Motor neuron (in vitro differentiated cells): ENCODE measurements at places on chromosomes 1 and 21. TPM values are rescaled to one million over a fixed set of nuclear protein-coding genes. Genes with fewer than 3 reads are reported as not detected.
A peak's percentile ranks its signal among the peaks of the same experiment; 100 is the strongest.

DNA sequence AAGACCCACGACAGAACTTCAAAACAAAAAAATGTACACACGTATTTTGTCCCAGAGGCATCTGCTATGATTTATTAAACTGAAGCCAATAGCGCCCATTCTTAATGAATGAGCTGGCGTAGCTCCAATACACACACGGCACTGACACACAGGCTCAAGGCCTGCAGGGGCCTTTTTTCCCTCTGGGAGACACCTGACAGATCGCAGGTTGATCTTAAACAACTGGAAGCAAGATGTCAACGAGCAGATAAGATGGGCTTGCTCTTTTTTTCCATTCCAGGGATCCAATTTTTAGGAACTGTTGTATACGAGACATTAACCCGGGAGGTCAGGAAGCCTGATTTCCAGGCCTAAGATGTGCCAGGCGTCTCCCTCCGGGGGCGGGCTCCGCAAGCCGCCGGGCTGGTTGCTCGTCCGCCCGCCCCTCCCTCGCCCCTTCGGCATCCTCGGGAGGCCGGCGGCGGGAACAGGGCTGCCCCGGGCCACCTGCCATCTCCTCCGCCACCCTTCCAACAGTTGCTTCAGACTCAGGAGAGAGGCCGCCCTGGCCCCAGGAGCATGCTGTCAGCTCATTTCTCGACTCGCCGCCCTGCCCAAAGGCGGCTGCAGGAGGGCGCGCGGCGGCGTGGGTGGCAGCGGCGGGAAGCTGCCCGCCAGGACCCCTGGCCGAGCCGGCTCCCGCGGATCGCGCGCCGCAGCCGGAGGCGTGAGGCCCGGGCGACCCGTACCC lies 735 bp downstream of the TTC13 start:
- ATAC-seq: peak; percentile 22

DNA sequence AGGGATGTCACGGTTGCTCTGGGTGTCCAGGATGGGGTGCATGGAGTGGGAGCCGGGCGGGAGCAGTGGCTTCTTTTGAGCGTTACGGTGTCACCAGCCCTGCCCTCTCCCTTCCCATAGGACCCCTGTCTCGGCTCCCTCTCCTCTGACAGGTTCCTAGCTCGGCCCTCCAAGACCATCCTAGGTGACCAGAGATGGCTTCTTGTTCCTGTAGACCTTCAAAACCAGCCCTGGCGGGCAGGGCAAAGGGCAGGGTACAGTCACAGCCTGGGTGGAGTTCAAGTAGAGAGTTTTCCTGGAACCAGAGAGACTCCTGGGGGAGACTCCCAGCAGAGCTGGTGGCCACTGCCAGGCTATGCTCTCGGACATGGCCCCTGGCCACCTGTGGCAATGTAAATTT lies 345.6 kb upstream of the AJAP1 start:
- no peak for ATAC-seq

Gene UBE2J2
- 42.6 and 46.4 TPM in 2 replicates for total RNA-seq

- no peak for ATAC-seq
Observed at GRCh38 chr1:36763771-36764170, 270.5 kb downstream of the GRIK3 start.

Gene MTARC2
- not detected in 2 replicates for total RNA-seq

Gene TRIM46
- 0.20 and 0.54 TPM in 2 replicates for total RNA-seq

Gene FMO5
- 3.7 TPM in 2 replicates for total RNA-seq

Gene MYOG
- 0.17 TPM in 1 of 2 replicates, not detected in the other for total RNA-seq

DNA sequence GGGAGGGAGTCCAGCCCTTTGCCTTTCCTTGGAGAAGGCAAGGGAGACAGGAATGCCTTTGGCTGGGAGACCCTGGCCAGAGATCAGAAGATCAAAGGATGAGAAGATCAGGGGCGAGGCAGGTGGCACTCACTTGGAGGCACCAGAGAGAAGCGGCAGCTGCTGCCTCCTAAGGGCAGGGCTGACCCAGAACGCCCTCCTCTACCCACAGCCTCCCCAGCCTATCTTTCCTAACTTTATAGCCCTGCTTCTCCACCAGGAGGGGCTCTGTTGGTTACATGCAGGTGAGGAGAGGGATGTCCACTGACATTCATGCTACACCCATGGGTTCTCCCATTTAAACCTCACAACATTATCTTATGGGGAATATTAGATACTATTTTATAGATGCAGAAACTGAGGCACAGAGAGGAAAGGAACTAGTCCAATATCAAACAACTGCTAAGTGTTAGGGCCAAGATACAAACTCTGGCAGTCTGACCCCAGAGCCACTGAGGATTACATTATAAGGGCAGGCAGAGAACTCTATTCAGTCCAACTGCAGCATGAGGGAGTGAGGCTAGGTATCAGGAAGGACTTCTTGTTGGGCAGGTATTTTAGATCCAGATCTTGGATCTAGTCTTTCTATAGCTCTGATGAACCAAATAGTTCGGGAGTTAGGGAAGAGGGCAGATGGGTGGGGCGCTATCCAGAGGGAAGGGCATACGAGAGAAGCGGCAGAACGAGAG lies 19.9 kb downstream of the LGR6 start:
- ATAC-seq: peak; percentile 34

- ATAC-seq: no peak
Observed at GRCh38 chr1:60130703-60131102, 57.1 kb upstream of the C1orf87 start.

- no peak for ATAC-seq
Observed at GRCh38 chr1:8962812-8963530, 17.3 kb downstream of the CA6 start.

DNA sequence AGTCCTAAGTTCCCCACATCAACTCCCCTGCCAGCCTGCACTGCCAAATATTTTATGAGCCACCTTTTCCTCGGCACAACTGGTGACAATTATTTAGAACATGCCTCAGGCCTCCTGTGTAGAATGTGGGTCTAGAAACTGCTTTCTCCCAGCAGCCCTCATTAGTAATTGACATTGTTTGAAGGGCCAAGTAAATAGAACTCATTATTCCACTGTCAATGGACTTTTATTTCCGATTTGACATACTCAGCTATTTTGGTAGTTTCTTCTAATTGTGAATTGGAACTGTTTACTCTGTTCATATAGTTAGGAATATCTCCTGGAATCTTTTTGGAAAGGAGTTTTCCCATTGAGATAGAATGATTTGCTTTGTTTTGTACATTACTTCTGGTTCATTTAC lies 168.8 kb upstream of the L1TD1 start:
- ATAC-seq: no peak

DNA sequence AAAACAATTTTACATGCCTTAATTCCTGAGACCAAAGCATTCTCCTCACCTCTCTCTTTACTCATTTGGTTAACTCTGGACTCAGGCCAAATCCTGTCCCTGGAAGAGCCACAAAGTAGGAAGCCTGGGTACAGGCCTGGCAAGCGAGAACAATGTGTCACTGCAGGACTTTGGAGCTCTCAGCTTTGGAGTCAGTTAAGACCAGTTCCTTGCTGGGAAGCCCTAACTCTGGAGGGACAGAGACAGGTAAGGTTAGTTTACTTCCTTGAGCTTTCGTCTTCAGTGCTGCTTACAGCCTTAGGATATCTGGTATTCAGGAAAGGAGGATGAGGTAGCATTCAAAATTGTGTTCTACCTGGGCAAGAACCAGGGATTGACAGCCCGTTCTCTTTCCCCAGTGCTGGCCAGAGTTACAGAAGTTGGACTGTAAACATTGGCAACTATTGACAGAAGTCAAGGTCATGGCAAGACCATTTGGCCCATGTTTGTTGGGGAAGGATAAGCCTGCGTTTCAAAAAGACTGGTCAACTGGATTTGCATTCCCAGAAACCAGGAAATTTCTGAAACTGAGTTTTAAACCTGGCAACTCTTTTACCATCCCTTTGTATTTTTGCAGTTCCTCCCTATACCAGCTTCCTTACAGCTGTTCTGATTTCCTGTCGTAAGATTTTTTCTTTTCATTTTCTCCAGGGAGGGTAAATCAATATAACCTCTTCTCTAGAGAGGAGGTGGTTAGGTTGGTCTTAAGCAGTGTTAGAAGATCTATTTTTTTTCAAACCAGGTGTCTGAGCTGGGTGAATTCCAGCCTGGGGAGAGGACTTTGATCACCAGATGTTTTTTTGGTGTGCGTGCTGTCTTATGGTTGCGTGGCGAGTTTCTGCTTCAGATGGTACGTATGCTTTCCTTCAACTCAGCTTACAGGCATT lies at the start of gene C4BPB:
C4BPB (plus strand) TSS at position 160 of the 926 bp plus-strand sequence; CDS start at position 832, 672 bp downstream.
- ATAC-seq: no peak

DNA sequence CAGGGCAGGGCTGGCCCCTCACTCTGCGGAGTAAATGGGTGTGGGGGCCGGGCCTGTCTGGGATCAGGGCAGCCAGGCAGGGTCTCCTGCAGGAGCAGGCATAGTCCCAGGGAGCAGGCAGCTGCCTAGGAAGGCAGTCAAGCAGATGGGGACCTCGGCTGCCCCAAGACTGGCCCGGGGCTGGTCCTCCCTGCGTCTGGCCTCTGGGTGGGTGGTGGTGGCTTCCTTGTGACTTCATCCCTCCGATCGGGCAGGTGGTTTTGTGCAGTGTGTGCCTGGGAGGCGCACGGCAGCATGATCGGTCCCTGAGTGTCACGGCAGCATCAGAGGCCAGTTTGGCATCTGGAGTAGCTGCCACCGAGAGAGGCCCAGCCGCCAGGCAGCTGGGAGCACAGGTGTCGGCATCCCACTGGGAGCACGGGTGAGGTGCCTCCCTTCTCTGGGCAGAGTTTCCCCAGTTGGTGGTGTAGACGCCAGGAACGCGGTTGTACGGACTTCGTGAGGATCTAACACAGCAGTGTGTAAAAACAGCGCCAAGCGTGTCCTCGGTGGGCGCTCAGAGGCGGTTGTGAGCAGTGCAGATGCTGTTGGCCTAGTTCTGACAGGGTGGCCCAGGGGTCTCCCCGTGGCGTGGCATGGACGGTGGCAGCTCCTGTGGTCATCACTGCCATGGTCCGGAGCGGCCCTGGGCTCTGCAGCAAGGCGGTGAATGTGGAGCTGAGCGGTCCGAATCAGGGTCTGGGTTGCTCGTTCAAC lies 45.9 kb downstream of the PRKCZ start:
- ATAC-seq: no peak

DNA sequence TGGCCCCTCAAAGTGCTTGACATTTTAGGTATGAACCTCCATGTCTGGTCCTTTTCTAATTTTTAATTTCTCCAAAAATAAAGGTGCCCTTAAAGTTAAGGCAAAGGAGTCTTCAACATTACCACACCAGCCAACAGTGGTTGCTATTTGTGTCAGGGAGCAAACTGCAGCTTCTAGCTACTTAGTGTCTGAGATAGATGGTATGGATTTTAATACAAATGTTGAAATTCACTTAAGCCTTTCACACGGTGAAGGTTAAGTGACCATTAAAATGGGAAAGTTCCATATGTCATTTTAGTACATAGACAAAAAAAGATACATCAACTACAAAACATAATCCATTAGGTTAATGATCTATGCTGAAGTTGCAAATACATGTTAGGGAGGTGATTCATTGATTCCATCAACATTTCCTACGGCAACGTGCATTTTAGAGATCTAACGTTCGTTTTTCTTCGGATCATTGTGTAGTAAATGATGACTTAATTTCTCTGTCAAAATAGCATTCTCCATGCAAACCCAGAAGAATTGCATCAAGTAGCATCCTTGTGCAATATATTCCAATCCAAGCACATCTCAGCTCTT lies 48.2 kb upstream of the RGS21 start:
- ATAC-seq: no peak

DNA sequence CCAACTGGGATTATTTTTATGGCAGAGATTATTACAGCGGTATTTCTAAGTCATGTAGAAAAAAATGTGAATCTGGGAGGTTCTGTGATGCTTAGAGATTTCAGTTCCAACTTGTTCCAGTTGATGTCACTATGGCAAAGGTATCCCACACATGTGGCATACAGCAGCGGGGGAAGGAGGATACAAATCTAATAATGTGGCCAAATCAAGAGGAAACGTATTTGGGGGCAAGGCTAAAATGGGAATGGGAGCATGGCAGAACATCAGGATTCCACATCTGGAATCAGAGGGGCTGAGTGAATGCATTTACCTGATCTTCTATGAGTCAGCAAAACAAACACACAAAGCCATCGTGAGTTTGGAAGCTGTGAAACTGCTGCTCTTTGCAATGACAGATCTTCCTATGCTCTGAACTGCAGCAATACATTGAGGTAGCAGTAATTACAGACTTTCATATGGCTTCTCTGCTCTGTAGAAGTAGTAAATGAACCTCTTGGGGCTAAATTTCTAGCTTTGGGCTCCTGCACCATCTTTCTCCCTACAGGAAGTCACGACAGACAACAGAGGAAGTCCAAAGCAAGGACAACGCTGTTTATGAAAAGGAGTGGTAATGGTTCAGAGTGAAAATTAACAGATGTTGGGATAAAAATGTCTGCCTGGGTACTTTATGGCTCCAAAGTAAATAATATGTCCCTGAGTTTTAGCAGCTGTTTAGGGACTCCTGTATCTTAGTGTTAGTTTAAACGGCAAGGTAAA lies 55.5 kb downstream of the GABPA start:
- ATAC-seq: peak; percentile 83

DNA sequence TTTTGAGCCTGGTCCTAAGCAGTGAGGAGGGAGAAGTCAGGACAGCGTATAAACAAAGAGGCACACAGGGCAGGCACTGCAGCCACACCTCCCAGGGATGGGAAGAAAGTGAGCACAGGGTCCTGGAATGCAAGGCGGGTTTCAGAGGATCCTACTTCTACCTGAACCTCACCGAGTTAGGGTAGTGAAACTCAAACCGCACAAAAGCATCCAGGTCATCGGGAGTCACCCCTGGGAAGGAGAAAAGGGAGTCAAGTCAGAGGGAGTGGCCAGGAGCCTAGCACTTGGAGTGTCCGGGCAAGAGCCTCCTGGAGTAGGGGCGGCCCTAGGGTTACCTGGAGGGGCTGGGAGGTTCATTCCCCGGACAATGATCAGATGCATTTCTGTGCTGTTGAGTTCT lies 10.6 kb downstream of the CC2D1B start:
- ATAC-seq: no peak

Gene ZYG11A
- 3.6 and 4.0 TPM in 2 replicates for total RNA-seq

DNA sequence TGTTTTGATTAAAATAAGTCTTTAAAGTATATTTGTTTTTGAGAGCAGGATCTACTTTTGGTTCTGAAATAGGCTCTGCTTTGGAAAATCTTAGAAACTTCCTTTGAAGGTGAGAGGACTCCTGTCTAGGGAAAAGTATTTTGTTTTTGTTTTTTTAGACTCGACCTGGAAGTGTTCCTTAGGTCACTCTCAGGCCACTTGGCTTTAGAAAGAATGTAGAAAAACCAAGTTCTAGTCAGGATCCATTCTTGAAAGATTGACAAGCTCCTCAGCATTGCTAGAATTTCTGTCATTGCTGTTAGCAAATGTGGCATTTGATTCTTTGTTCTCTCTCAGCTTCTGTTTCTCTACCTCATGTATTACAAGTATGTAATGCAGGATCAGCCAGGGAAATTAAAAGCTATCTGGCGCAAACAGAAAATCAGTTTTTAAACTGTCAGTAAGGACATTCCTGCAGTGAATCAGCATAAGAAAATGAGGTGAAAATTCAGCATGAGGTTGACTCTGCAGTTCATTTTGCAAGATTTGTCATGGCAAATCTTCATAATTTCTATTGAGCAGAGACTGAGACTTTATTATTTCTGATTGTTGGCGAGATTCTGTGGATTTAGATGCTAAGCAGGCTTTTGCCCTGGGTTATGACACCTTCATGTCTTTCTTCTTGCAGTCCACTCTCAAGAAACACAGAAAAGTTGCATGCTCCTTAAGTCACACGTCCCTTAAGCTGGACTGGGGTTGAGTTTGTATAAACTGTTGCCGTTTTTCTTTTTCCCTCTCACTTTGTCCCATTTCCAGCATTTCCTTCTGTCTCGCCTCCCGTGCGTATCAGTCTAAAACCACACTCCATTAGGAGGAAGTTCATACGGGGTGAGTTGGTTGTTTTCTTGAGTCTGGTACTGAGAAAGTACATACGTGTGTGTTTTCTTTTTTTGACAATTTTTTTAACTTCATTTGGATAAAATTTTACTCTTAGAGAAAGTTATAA lies 12.6 kb downstream of the NTPCR start:
- peak; percentile 26 for ATAC-seq

GRCh38 chr21:36355868-36356267 lies 29.3 kb upstream of the CHAF1B start:
- no peak for ATAC-seq
